Brain (organoid and tissue), 16 donors: ENCODE measurements at places on chromosomes 6 and 20. TPM values are rescaled to one million over a fixed set of nuclear protein-coding genes. Genes with fewer than 3 reads are reported as not detected.

BPIFA1 gene
- not detected for polyA plus RNA-seq

DNA sequence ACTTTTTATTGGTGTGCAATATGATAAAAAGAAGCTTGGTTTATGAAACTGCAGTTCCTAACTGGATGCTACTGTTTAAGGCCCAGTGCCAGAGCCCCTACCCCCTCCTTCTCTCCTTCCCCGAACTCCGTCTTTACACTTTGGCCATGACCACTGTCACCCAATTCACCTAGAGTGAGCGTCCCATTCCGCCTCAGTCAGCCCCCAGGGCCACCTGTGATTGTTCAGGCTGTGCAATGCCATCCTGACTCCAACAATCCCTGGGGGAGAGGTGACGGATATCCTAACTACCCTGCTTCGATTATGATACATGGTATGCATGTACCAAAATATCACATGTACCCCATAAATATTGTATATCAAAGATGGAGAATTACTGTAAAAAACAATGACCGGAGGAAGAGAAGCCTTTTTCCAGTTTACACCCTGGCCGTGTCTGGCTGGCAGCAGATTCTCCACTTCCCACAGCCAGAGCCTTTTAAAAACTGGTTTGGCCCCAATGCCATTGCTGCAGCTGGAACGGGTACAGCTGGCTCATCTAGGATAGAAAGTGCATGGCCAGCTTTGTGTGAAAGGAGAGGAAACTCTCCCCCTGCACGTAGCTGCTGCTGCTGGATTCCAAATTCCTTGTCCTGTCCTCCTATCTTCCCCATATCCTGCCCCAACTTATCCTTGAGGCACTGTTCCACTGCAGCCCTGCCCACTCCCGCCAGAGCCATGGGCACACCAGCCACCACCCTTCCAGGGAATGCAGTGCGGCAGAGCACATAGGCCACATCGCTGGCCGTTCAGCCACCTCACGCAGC is 99.7 kb downstream of the JPH2 start:
- peak; percentile 21 for DNase-seq

FKBP1C gene
- polyA plus RNA-seq, result 0.29 TPM

ASIP gene
- polyA plus RNA-seq, result not detected

DNA sequence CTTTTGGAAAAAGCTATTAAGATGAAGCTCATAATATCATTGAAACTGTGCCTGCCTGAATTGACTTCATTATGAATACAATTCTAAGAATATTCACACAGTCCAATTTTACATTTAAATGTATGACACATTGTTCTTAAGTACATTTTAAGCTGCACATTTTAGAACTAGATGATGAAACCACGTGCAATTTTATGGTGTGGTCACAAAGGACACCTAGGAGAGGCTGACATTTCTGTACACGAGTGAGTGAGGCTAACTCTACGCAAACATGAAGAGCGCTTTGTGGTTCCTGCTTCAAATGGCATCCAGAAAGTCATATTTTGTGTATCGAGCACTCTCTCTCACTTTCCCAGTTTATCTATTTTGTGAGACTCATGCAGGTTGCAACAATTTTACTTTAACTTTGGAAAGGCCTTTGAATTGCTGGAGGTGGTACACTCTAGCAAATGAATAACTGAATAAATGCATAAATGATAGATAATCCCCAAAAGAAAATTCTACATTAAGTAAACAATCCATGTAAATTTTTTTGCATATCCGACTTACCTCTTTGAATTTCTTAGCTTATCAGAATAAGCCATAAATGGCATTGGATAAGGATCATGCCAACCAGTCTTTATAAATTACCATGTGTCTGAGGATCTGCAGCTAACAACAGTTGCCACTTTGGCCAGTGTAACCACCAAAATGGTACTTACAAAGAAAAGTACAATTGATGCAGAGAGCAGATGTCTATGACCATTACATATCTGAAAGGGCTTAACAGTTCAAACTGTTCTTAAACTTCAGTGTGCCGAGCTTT is 97.3 kb downstream of the NRSN1 start:
- DNase-seq, result no peak

EEF1E1 gene
- polyA plus RNA-seq, result 24.5 TPM

MACROD2 gene
- polyA plus RNA-seq, result 9.0 TPM

TNF gene
- not detected for polyA plus RNA-seq

- no peak for DNase-seq
Measured at GRCh38 chr20:62741701-62742491, 33.3 kb downstream of the NTSR1 start.

DNA sequence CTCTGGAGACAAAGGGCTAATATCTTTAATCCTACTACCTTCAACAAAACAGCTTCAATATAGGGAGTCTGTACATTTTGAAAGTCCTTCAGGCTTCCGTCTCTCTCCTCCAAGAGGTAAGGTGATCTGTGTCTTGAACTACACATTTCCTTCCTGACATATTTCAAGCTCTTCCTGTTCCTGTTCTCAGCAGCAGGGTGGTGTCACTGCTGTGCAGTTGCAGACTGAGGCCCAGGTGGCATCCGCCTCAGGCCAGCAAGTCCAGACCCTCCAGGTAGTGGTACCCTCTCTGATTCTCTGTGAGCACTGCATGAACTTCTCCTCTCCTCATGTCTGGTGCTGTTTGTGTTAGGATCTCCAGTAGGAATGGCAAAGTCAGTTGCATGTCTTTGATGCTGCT is 7.8 kb downstream of the NFYA start:
- no peak for DNase-seq

DNA sequence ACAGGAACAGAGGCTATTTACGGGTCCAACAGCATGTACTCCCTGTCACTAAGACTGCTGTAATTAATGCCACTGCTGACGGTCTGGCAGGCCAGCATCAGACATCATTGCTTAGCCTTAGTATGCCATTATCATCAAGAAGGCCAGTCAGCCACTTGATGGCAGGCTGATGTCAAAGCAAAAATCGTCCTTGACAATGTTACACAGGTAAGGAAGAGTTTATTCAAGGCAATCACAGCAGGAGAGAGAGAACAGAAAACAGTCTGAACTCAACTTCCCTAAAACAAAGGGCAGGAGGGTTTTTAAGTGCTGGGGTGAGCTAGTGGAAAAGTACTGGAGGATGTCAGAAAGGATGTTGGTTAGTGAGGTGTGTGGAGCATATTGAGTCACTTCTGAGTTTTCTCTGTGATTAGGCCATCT is 25.1 kb downstream of the FKBP1C start:
- DNase-seq, result no peak

- no peak for DNase-seq
Measured at GRCh38 chr6:80234908-80235307, 128.4 kb downstream of the BCKDHB start.

CD93 gene
- polyA plus RNA-seq, result 8.5 TPM

- DNase-seq, result no peak
Measured at GRCh38 chr20:51542571-51543421, at the start of gene NFATC2. Gene NFATC2, minus strand, starts transcription at chr20:51542719. Its CDS starts 220 bp downstream, at chr20:51542499.

GRCh38 chr20:60857708-60858107 is 394.4 kb upstream of the CDH4 start:
- no peak for DNase-seq

- DNase-seq, result no peak
Measured at GRCh38 chr6:71367756-71368155, 79.1 kb downstream of the OGFRL1 start.

ULBP3 gene
- polyA plus RNA-seq, result not detected

DNA sequence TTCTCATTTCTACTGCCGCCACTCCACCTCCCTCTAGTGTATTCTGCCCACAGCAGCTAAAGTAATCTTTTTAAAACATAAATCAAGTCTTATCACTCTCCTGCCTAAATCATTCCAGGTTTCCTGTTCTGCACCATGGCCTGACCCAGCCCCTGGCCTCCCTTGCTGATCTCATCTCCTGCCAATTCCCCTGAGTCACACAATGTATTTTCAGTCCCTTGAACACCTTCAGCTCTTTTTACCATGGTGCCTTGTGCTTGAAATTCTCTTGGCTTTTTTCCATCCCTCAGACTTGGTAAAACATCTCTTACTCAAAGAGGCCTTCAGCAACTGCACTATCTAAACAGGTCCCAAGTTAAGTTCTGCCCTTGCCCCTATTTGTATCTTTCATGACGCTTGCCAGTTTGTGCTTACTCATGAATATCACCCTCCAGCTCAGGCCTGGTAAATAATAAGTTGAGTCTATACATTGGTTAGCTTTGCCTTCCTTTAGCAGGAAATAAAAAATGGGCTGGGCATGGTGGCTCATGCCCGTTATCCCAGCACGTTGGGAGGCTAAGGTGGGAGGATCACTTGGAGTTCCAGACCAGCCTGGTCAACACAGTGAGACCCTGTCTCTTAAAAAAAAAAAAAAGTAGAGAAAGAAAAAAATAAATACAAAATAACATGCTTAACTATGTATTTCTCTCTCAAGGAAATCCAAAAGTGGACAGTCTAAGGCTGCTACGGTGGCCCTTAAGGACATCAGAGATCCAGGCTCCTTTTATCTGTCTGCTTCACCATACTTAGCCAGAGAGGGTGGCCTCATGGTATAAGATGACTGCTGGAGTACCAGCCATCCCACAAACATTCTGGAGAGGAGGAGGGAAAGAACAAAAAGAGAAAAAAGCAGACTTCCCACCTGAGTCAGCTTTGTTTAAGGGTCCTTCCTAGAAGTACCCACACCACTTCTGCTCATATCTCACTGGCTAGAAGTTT is 62.2 kb downstream of the ARFGEF2 start:
- no peak for DNase-seq

DNA sequence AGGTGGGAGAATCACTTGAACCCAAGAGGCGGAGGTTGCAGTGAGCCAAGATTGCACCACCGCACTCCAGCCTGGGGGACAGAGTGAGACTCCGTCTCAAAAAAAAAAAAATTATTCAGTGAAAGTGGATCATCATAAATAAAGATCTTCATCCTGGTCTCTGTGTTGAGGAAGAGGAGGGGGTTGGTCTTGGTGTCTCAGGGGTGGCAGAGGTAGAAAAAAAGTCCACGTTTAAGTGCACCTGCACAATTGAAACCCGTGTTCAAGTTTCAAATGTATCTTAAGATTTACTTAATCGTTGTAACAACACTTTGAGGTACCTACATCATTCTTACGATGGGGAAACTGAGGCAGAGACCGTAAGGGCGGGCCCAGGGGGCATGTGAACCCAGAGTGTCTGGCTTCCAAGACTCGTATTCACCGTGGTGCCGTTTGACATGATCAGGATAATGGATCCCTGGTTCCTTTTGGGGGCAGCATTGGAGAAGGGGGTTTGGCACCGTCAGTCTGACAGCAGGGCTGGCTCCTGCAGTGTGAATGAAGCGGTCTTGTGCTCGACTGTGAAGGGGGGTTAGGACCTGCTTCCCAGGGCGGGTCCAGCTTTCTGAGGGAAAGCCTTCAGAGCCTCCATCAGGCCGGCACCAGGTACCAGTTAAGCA is 32.9 kb upstream of the ID1 start:
- DNase-seq, result peak; percentile 74

DNA sequence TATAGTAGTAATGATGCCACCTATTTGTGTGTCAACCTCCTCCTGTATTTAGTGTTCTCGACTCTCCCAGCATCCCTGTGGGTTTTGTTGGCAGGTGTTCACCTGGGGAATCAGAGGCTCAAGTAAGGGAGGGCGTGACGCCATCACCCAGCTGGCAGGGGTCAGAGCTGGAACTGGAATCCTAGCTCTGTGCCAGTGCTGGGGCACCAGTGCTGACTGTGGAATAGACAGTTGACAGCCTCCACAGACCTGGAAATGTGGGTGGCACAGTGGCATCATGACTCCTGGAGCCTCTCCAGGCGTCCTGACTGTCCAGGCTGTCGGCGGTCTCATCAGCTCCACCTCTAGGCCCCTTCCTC is 102.8 kb downstream of the SYCP2 start:
- DNase-seq, result no peak

- peak; percentile 55 for DNase-seq
Measured at GRCh38 chr6:20400456-20401204, 1.0 kb upstream of the E2F3 start.

- no peak for DNase-seq
Measured at GRCh38 chr20:44614525-44614924, 32.1 kb downstream of the PKIG start.

GRCh38 chr6:121609281-121609680 is 173.8 kb downstream of the GJA1 start:
- no peak for DNase-seq

TOX2 gene
- 39.5 TPM for polyA plus RNA-seq

- DNase-seq, result peak; percentile 22
Measured at GRCh38 chr20:347317-347639, 367 bp downstream of the NRSN2 start.

DNA sequence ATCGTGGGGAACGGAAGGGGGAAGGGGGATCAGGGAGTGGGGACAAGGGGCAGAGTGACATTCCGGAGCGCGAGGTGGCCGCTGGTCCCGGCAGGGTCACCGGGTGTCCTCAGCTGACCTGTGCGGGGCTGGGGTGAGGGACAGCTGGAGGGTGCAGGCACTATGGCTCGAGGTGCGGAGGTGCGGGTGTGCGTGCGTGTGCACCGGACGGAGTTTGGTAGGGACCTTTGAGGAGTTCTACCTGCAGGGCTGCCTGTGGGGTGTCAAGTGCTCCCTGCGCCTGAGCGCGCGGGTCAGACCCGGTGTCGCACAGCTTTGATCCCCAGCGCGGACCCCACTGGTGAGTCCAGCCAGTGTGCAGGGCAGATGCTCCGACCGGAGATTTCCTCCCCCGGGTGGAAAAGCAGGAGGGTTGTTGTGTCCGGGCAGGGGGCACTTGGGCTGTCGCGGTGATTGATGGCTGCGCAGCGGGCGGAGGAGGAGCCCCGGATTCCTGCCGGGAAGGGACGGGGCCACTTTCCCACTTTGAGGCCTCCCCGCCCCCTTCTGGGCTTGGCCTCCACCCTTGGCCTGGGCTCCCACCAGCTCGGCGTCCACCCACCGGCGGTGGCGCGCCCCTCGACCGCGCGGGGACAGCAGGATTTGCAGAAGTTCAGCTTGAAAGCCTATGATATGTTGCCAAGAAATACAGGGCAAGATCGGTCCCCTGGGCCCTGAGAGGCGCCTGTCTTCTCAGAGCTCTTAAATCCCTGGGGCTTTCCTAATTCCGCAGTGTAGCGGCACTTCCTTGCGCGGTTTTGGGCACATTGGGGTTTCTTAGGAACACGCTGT is 658 bp downstream of the RIN2 start:
- DNase-seq, result peak; percentile 53

DNA sequence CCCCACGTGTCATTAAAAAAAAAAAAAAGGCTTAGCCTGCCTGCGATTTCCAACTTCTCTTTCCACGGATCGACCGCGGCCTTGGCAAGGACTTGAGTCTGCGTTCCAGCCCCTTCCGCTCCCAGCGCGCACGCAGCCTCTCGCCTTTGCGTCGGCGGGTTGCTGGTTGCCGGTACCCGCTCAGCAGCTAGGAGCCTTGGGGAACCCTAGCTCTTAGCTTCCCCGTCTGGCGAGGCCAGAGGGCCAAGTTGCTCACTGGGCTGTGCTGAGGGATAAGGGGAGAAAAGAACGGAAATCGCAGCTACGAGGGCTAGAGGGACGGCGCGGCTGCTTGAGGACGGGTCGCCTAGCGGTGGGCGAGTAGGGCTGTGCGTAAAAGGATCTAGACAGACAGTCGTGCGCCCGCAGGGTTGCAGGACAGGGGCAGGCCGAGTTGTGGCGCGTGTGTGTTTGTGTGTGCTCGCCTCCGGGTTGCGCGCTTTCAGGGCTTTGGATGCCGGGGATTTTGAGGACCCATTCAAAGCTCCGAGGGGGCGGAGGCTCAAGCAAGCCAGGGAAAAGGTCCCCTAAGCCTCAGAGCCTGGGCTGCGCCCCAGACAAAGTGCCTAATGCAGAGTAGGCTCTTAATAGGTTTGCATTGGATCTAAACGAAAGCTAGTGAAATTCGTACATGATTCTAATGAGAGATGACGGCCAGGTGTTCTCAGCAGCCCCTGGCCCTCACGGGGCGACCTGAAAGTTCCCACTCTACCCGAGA is 40.5 kb upstream of the OSTM1 start:
- peak; percentile 74 for DNase-seq

GRCh38 chr20:46212876-46213275 is 94.8 kb downstream of the CD40 start:
- no peak for DNase-seq

EPB41L1 gene
- 87.6 TPM for polyA plus RNA-seq

- peak; percentile 82 for DNase-seq
Measured at GRCh38 chr6:3259491-3259958, 778 bp downstream of the PSMG4 start.
